ENCODE measurements at places on chromosomes 2 and 18.

DNA sequence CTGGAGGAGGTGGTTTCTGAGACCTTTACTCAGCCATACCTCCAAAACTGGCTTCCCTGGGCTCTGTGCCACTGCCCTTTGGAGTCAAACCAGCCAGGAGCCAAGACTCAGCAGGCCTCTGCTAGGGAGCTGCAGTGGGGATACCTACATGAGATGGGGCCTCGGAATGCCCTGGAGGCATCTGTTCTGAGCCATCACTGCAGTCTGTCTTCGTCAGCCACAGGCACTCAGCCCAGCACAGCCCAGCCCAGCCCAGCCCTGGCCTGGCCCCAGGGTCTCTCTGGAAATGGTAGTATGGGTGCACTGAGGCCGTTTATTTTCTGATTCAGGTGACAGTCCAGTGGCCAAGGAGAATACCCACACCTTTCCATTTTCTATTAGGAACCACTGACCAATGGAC lies 209.8 kb downstream of the CELF4 start:
- no peak for DNase-seq

DNA sequence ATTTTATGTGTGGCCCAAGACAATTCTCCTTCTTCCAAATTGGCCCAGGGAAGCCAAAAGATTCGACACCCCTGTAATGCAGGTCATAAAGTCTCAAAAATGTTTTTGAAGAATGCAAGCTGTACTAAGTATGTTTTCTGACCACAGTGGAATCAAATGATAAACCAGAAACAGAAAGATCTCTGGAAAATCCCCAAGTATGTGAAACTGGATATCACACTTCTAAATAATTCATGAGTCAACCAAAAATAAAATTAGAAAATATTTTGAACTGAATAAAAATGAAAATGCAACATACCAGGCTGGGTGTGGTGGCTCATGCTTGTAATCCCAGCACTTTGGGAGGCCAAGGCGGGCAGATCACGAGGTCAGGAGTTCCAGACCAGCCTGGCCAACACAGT lies 34.1 kb upstream of the UBE2F start:
- DNase-seq, result no peak

GRCh38 chr18:75338631-75339030 lies 88.9 kb downstream of the SMIM21 start:
- DNase-seq, result no peak

- peak; percentile 84 for DNase-seq
These were observed at the start of gene KIF5C for GRCh38 chr2:148874868-148875341. Gene KIF5C (plus strand): TSS chr2:148875227. CDS start chr2:148875618, 391 bp downstream.

GRCh38 chr2:11932962-11933361 lies 186.5 kb downstream of the LPIN1 start:
- no peak for DNase-seq

DNA sequence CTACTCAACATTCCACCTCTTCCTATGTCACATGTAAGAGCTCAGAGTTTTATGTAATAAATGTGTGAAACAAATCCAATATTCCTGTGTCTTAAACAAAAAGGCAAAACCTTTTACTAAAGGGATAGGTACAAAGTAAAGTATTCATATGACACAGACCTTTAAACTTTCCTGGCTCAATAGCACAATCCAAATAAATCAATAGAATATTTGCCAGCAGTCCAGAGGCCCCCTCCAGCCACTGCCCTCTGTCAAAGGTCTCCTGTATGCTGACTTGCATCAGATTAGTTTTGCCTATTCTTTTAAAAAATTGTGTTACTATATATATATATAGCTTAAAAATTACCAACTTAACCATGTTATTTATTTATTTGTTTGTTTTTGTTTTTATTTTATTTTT lies 17.7 kb upstream of the PHLPP1 start:
- no peak for DNase-seq

DNA sequence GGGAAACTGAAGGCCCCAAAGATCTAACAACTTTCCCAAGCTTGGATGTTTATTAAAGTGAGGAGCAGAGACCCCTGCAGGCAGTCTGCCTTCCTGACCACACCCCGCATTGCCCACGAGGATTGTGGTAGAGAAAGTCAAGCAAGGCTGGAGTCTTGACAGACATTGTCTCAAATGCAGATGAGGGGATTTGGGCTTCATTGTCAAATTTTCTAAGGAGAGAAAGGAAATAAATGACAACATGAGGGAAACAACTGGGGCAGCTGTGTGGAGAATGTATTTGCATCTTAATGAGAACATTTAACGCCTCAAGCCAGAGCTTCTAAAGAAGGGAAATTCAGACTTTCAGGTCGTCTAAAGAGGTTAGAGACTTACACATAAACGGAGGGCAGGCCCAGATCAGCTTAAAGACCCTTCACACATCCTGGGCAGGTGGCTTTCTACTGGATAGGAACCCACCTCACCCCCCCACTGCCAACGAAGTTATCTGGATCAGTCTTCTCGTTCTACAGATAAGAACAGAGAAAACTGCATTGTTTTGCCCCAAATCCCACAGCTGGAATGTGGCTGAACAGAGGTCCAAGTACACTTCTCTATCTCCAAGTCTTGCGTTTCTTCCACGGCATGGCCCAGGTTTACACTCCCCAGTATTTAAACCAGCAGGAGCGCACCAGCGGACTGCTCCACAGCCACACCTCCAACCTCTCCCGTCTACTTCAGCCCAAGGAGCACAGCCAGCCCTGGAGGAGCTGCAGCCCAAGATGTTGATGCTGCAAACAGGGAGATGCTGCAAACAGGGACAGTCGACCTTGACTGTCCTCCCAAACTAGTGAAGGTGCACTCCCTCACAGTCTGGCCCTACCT lies 16.2 kb upstream of the SCG2 start:
- DNase-seq, result no peak

DNA sequence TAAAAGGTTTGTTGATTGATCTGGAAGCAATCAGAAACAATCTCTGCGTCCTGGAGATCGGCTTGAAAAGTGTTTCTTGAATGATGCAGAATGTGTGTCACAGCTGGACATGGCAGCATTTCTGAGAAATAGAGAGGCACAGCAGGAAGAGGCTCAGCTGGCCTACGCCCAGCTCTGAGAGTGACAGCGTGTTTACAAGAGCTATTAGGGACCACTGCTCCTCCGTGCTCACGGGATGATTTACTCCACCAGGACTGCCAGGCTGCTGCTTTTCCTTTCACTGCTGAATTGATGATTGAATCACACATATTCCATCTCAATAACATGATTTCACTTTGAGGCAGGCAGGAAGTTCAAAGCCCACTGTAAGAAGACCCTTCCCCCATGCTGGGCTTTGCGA lies 62.8 kb downstream of the GALNT14 start:
- DNase-seq, result no peak

DNA sequence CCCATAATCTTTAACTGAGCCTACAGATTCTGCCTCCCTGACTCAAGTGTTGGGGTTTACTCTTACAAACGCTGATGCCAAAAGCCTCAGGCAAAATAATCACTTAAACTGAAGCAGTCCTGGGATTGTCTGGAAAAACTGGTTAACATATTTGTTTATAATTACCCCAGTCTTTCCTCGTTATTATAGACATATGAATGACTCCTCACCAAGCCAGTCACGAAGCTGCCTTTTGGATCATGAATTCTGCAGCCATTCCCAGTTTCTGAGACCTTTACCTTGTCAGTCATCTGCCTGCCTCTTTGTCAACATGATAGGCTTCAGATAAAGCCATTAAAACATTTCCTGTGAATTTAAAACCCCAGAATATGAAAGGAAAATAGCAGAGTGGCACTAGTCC lies 46.4 kb downstream of the MREG start:
- DNase-seq, result no peak

GRCh38 chr2:49830846-49831245 lies 676.5 kb upstream of the FSHR start:
- DNase-seq, result no peak

GRCh38 chr2:24721470-24721869 lies 71.7 kb downstream of the PTRHD1 start:
- no peak for DNase-seq

GRCh38 chr2:199279146-199279545 lies 178.6 kb downstream of the SATB2 start:
- DNase-seq, result no peak

GRCh38 chr2:217048730-217049129 lies 188.9 kb upstream of the TNP1 start:
- DNase-seq, result no peak

GRCh38 chr2:62152000-62152399 lies 43.9 kb upstream of the B3GNT2 start:
- no peak for DNase-seq

DNA sequence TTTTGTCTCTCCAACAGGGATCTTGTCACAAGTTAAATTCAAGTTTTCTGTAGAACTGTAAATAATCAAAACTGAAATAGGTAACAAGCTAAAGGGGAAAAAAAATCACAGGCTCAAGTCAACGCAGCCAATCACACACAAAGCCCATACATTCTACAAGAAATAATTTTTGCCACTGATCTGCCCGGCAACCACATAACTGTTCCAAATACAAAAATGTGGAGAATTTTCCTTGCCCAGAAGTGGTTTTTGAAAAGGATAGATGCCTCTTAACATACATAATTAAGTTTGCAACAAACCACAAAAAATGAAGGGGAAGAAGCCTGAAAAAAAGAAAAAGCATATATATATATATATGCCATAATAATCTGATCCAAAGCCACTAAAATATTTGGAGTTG lies 60.3 kb downstream of the FARSB start:
- no peak for DNase-seq

DNA sequence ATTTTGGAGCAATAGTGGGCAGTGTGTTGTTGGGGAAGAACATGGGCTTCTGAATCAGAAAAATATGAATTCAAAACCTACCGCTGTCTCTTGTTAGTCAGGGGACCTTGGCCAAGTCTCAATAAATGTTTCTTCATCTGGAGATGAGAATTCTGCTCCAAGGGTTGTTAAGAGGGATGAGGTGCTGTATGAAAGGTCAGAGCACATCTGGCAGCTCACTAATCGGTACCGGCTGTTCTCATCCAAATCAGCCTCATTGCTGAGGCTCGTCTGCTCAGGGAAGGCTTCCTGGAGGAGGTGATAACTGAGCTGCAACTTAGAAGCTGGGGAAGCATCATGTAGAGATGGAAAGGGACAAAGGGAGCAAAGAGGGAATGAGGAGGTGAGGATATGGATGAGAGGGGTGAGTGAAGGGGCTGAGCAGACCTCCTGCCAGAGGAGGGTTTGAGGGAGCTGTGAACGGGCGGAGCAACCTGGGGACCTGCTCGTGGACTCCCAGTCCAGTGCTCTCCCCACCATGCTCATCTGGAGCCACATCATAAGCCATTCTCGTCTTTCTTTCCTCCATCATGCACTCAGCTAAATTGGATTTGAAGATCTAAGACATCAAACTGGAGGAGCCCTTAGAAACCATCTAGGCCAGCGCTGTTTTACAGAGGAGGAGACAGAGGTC lies 47.4 kb downstream of the GREB1 start:
- DNase-seq, result no peak

GRCh38 chr2:156322051-156322685 lies 10.4 kb downstream of the NR4A2 start:
- DNase-seq, result no peak

DNA sequence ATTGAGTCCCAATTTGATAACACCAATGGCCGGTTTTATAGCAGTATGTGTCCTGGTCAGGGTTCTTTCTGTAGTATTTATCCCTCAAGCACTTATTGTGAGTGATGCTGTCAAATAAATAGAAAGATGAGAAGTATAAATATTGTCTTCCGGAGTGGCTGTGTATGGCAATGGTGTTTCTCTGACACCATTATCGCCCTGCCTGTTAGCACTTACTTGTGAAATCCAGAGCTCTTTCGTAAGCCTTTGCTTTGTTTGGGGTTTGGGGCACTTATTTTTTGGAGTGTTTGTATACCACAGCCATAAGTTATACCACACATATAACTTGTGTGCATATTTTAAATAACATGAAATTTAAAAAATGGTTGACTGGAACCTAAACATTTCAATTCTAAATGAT lies 29.3 kb downstream of the CD8B2 start:
- no peak for DNase-seq

- no peak for DNase-seq
These were observed 51.8 kb upstream of the CYRIA start for GRCh38 chr2:16717477-16717876.

DNA sequence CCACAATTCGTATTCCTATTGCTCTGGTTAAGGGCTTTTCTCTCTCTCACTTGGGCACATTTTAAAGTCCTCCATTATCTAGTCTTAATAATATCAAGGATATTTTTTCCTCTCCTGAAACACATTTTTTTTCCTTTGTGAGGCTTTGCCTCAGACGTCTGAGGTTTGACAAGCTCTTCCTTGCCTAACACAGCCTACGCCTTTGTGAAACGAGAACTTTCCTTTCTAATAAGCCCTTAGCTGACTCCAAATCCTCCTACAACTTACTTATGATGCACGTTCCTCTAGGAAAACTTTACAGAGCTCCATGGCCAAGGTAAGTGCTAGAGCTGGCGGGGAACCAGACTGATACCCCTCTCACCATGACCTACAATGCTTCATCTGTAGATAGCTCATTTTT lies 841.5 kb downstream of the SOCS6 start:
- DNase-seq, result no peak

DNA sequence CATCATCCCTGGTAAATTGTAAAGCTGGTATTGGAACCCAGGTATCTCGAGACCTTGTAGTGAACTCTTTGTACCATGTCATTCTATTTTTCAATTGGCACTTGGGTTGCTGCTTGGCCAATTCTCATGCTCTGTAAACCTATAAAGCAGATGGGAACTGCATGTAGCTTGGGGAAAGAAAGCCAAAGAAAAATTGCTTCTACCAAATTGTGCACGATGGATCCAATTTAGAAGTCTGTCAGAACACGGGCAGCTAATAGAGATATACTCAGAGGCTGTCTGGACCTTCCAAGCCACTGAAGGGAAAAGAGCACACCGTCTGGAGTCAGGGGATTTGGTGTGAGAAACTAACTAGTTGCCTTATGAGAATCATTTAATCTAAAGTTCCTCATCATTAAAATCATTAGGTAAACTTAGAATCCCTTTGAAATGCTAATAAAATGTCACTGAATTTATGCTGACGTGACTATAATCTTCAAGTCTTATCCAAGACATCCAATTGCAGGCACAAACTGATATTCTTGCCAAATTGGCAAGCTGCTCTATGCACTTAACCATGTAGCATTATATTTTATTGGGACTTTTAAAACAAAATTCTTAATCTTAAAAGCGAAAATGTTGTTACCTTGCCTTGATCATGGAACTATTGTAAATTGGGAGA lies 206.8 kb downstream of the DCC start:
- DNase-seq, result no peak

DNA sequence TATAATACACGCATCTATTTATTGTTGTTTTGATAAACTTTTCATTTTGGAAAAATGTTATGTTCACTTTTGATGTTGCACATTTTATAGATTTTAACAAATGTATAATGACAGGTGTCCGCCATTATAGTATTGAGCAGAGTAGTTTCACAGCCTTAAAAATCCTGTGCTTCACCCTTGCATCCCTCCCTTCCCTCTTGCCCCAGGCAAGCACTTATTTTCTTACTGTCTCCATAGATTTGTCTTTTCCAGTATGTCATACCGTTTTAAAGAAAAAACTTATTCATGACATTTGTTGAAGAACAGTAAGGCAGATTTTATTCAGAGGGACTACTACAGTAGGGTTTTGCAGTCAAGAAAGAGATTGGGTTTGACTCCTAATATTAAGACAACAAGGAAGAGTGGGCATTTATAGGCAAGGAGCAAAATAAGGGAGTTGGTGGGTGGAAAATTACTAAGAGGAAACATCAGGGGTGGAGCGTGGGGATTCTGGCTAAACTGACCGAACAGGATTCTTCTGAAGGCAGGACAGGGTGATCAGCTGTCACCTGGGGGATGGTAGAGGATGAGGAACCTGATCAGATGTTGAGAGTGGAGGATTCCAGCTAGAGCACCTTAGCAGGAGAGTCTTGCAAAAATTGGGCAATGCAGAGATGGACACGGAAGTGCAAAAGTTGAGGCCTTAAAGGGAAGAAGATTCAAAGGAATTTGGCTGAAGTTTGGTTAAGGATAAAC lies 108.8 kb downstream of the NCK2 start:
- DNase-seq, result no peak

All from stimulated activated CD4-positive, alpha-beta T cell treated with anti-CD3 and anti-CD28 coated beads, TNF-alpha, amount 100 ng/mL, for 24 hours (primary cell).